ENCODE measurements at places on chromosomes 3 and 15. TPM values are rescaled to one million over a fixed set of nuclear protein-coding genes. Genes with fewer than 3 reads are reported as not detected.

ARNT2 gene
- 9.5 TPM for total RNA-seq

TRPM1 gene
- not detected for total RNA-seq

GPR149 gene
- total RNA-seq, result not detected

PP2D1 gene
- not detected for total RNA-seq

GPR15 gene
- total RNA-seq, result not detected

BOC gene
- 4.0 TPM for total RNA-seq

GP5 gene
- total RNA-seq, result not detected

NDUFB4 gene
- total RNA-seq, result 217 TPM

B3GALNT1 gene
- total RNA-seq, result 14.7 TPM

PLXND1 gene
- 50.9 TPM for total RNA-seq

THBS1 gene
- 72.1 TPM for total RNA-seq

TMCO5A gene
- not detected for total RNA-seq

SLC2A2 gene
- not detected for total RNA-seq

CCDC9B gene
- 0.50 TPM for total RNA-seq

PLSCR4 gene
- 1.1 TPM for total RNA-seq

COL7A1 gene
- total RNA-seq, result 22.9 TPM

IL20RB gene
- total RNA-seq, result 1.5 TPM

All from H9 (cell line).